Right cardiac atrium (tissue), 5 donors: ENCODE measurements at places on chromosomes 2 and 18. TPM values are rescaled to one million over a fixed set of nuclear protein-coding genes. Genes with fewer than 3 reads are reported as not detected.

Gene ANKRD30BL
- total RNA-seq: not detected

Gene C1QL2
- not detected for total RNA-seq

Gene RFX8
- 0.53 TPM for total RNA-seq

Gene ATIC
- total RNA-seq: 43.8 TPM

Gene IL1RL2
- total RNA-seq: 0.39 TPM

Gene FEV
- total RNA-seq: not detected

Gene VSNL1
- total RNA-seq: 38.8 TPM

Gene MYO3B
- total RNA-seq: not detected

Gene LIMS3
- 3.1 TPM for total RNA-seq

Gene UGT1A3
- total RNA-seq: not detected

Gene CHRNG
- total RNA-seq: not detected

Gene CFAP53
- 0.56 TPM for total RNA-seq

Gene KCNJ3
- total RNA-seq: 63.3 TPM

Gene LRP2
- total RNA-seq: 0.24 TPM

Gene KCTD1
- 45.2 TPM for total RNA-seq

Gene MYCN
- total RNA-seq: 0.40 TPM

Gene FAM161A
- 2.5 TPM for total RNA-seq

Gene SAP130
- 12.5 TPM for total RNA-seq

Gene SLC20A1
- 16.2 TPM for total RNA-seq

Gene RAB1A
- total RNA-seq: 157 TPM

Gene PTRHD1
- total RNA-seq: 26.3 TPM

Gene TRABD2A
- total RNA-seq: 0.62 TPM

Gene HOXD3
- not detected for total RNA-seq

Gene MOGAT1
- total RNA-seq: not detected

Gene FBXO48
- 1.1 TPM for total RNA-seq

Gene OSR1
- 8.6 TPM for total RNA-seq

Gene CIB4
- total RNA-seq: not detected

Gene TRIM43
- not detected for total RNA-seq

Gene SIX2
- 0.65 TPM for total RNA-seq

Gene SCLY
- 12.1 TPM for total RNA-seq

Gene VPS54
- total RNA-seq: 14.8 TPM

Gene LAMA1
- not detected for total RNA-seq

Gene LRRC30
- not detected for total RNA-seq

Gene EFR3B
- total RNA-seq: 4.8 TPM

Gene ARL4C
- 5.3 TPM for total RNA-seq

Gene FSIP2
- total RNA-seq: 0.29 TPM

Gene DCDC2C
- total RNA-seq: not detected

Gene SPP2
- not detected for total RNA-seq

Gene ABHD1
- total RNA-seq: 1.6 TPM

Gene HTRA2
- 26.3 TPM for total RNA-seq

Gene TYMS
- total RNA-seq: 1.5 TPM

Gene XIRP2
- total RNA-seq: 104 TPM

Gene CCDC150
- total RNA-seq: 0.94 TPM

Gene CCDC93
- total RNA-seq: 36.2 TPM

Gene MAP2
- 4.9 TPM for total RNA-seq

Gene SMYD5
- 13.7 TPM for total RNA-seq

Gene ZNF396
- 1.3 TPM for total RNA-seq

Gene SP5
- 0.94 TPM for total RNA-seq

Gene IL1A
- total RNA-seq: not detected

Gene ANKRD62
- not detected for total RNA-seq

Gene PAIP2B
- 21.5 TPM for total RNA-seq

Gene KRTCAP3
- 1.3 TPM for total RNA-seq

Gene ALPG
- not detected for total RNA-seq

Gene ACKR3
- 36.4 TPM for total RNA-seq

Gene RGPD3
- total RNA-seq: 0.09 TPM

Gene COL3A1
- 242 TPM for total RNA-seq

Gene SLC25A12
- 104 TPM for total RNA-seq
